Myometrial cell (primary cell): ENCODE measurements at places on chromosomes 4 and X. TPM values are rescaled to one million over a fixed set of nuclear protein-coding genes. Genes with fewer than 3 reads are reported as not detected.

ATP8A1 gene
- 0.35 and 0.58 TPM in 2 replicates for total RNA-seq

ERCC6L gene
- total RNA-seq, result 2.6 and 3.5 TPM in 2 replicates

MXRA5 gene
- 0.86 and 1.2 TPM in 2 replicates for total RNA-seq

RTL3 gene
- total RNA-seq, result under 0.01 and 0.89 TPM in 2 replicates

GPRASP3 gene
- total RNA-seq, result 2.5 and 2.6 TPM in 2 replicates
